ENCODE measurements at places on chromosomes 1 and 21.

- no peak for DNase-seq
These were observed 4.3 kb upstream of the MFAP2 start for GRCh38 chr1:16984717-16985116.

- no peak for DNase-seq
These were observed 6.8 kb downstream of the BACH1 start for GRCh38 chr21:29305561-29305960.

GRCh38 chr1:117708323-117709248 lies 102.7 kb downstream of the TENT5C start:
- DNase-seq = no peak

- DNase-seq = no peak
These were observed at the start of gene S100A8 for GRCh38 chr1:153390938-153391710. Gene S100A8, minus strand, starts transcription at chr1:153391073. Its CDS starts 538 bp downstream, at chr1:153390535.

DNA sequence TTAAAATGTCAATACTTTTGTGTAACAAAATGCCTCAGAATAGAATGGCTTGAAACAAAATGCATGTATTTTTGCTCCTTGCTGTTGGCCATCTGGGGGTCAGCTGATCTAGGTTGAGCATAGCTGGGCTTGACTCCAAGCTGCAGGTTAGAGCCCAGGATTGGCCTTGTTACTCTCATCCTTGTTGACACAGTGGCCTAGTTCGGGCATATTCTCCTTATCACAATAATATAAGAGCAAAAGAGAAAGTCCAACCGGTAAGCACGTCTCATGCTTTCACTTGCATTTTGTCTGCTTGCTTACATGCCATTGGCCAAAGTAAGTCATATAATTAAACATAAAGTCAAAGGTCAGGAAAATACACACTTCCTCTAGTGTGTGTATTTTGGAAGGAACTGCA lies 456.2 kb downstream of the KCNT2 start:
- no peak for DNase-seq

- DNase-seq = no peak
These were observed 51.6 kb downstream of the ZMYM4 start for GRCh38 chr1:35319988-35320713.

DNA sequence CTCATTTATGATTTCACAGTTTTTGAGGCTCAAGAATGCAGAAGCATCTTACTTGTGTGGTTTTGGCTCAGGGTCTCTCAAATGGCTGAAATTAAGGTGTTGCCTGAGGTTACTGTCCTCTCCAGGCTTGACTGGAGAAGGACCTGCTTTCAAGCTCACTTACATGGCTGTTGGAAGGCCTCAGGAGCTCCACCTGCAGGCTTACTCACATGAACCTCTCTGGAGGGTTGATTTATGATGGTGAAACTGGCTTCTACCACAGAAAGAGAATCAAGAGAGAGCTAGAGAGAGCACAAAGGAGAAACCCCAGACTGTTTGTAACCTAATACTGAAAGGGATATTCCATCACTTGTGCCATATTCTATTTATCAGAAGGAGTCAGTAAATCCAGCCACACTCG lies 6.2 kb upstream of the KCNK2 start:
- no peak for DNase-seq

DNA sequence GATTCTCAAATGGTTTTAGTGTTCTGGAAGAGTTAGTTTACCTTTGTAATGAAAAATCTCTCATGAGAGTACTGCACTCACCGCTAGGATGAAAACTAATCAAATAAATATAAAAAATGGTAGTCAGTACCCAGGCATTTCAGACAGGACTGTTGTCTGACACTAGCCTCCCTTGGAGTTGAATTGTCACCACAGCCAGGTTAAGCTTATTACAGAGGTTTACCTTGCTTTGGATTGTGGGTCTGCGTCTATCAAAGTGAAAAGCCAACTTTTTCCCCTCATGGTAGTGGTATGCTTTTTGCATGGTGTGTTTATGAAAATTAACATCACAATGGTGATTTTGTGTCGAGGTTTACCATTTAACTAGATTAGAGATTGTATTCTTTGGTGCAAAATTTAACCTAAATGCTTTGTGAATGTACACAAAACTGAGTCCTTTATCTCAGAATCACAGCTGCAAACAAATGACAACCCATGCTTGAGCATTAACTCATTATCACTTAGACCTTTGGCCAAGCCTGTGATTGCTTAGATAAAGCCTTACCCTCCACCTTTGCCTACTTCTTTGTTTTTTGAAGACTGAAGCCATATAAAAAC lies 20.1 kb downstream of the RAP1A start:
- DNase-seq = no peak

DNA sequence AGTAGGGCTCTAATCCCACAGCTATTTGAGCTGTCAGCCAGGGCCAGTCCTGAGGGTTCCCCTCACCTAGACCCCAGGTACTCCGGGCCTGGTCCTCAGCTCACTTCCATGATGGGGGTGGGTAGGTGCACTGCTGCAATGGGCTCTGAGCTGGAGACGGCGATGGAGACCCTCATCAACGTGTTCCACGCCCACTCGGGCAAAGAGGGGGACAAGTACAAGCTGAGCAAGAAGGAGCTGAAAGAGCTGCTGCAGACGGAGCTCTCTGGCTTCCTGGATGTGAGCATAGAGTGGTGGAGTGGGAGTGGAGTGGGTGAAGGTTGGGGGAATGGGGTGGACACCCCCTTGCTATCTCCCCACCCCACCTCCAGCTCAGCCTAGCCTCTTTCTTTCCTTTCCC lies 2.1 kb downstream of the S100A1 start:
- DNase-seq = no peak
